NCI-H1105 (cell line): ENCODE measurements at places on chromosomes 13 and 19.

DNA sequence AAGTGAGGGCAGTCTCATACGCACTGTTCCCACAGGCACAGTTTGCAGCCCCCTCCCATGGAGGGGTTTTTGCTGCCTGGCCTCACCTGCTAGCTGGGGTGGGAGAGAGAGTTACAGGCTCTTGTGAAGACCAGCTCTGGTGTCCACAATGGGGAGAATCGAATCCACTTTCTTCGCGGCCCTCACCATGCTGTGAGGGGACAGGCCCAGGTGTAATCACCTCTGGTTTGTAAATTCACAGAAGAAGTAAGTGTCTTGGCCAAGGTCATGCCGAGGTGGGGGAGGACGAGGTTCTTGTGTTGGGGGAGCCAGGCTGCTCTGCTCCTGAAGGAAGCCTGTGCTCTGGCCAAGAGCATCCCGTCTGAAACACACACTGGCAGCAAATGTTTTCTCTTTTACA is 39.5 kb downstream of the TEX29 start:
- no peak for DNase-seq

GRCh38 chr13:71967990-71968389 is 101.0 kb upstream of the DACH1 start:
- DNase-seq, result no peak

DNA sequence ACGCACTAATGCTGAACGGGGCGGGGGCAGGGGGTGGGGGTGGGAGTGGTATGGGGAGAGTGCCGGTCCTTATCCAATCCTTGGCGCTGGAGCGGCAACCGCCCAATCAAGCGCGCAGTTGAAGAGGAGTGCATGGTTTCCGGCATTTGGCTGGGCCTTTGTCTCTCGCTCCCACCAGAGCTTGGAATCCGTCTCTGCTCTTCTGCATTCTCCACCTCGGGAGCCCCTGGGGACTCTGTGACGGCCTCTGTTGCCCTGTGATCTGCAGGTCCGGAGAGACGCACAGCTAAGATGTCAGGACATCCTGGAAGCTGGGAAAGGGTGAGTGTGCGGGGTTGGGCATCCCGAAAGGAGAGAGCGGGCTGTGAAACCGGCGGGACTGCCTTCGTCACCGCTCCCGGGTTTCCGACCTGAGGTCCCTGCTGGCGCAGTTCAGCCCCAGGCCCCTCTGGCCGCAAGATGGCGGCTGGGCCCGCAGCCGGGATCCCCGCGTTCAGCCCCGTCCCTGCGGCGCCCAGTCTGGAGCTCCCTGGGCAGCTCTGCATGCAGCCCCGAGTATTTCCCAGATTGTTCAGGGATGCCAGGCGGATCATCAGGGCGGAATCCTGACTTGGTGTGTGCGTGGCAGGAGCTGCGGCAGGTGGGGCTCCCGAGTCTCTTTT is 53.6 kb upstream of the ZNF254 start:
- peak; percentile 86 for DNase-seq

GRCh38 chr19:14102102-14102696 is 11.6 kb upstream of the SAMD1 start:
- DNase-seq, result no peak

DNA sequence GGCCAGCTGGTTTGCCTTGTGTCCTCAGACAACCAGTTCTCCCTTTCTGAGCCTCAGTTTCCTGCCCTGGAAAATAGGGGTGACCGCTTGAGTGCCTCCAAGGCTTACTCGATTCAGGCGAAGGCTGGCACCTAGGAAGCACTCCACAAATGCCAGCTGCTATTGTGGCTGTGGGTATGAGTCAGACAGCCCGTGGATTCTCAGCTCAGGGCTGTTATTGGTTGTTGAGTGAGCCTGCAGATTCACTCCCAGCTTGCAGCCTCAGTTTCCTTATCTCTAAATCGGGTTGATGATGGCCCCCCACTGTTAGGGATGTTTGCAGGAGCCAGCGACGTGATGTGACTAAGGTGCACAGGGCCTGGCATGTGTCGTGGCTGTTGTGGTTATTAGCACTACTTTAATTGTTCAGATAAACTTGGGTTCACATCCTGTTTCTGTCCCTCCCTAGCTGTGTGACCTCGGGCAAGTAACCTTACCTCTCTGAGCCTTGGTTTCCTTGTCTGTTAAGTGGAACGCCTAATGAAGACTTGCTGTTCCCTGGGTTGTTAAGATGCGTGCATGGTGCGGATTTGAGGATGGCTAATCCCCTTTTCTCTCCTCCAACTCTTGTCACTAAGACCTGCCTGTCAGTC is 2.4 kb downstream of the MARK4 start:
- DNase-seq, result no peak

GRCh38 chr13:106498158-106498557 is 37.3 kb downstream of the EFNB2 start:
- no peak for DNase-seq

DNA sequence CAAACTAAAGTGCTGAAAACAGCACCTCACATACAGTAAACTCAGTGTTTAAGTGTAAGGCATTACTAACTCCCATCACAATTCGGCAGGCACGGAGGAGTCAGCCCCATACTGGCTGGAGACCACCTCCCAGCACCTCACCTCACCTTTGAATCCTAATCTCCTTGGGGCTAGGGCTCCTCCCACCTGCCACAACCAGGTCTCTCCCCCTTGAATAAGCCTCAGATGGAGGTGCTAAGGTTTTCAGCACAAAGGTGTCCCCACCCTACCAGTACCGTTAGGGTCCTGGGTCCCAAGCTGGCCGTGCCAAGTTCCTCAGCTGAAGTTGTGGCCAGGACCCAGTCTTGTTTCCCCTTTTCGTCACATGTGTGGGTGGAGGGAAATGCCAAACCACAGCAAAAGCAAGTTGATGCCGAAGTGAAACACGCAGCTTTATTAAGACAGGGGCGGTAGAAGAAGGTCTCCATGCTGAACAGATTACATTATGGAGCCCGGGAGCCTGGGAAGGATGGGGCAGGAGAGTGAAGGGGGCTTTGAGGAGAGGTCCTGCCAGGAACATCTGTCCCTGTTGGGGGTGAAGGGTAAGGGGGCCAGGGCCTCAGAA is at the start of gene IGFLR1:
Gene IGFLR1 (minus strand): TSS at position 332 of the 604 bp plus-strand sequence. CDS start 1,272 bp downstream, outside the sequence.
- DNase-seq, result no peak

- DNase-seq, result no peak
Measured at GRCh38 chr13:112446347-112446861, 70.2 kb downstream of the SPACA7 start.

- DNase-seq, result no peak
Measured at GRCh38 chr19:33449799-33450198, 71.8 kb downstream of the PEPD start.

- DNase-seq, result no peak
Measured at GRCh38 chr13:43766725-43767124, 20.0 kb downstream of the ENOX1 start.

DNA sequence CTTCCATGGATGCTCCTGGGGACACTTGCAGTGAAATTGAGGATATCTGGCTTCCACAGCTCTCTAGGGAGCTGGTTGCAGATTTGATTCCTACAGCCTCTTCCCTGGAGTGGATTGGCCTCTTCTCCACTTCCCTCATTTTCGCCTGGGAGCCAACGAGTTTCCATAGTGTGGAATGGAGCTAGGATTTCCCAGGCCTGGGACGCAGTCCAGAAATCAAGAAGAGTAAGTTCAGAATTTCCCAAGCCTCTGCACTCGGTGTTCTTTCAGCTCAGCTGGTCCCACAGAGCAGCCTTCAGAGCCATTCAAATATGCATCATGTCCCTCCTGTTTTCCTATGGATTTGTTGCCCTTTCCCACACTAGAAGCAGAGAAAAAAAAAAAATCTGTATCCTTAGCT is 68.2 kb downstream of the RAP2A start:
- DNase-seq, result no peak

- DNase-seq, result no peak
Measured at GRCh38 chr19:55443824-55444480, 852 bp upstream of the SHISA7 start.

DNA sequence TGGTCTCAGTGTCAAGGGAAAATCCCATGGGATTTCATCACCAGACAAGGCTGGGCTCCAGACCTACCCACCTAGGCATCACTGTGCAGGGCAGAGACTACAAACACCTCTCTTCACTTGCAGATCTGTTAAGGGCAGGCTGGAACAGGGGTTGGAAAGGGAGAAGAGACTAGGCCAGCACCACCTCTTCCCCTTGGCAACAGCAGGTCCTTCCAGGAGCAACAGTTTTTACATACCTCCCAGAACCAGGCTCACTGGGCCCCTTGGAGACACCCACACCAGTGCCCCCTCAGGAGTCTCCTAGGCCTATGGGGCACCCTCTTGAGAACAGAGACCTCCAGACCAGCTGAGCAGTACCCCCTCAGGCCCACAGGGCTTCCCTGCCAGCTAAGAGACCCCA is 2.5 kb upstream of the UBE2M start:
- no peak for DNase-seq

DNA sequence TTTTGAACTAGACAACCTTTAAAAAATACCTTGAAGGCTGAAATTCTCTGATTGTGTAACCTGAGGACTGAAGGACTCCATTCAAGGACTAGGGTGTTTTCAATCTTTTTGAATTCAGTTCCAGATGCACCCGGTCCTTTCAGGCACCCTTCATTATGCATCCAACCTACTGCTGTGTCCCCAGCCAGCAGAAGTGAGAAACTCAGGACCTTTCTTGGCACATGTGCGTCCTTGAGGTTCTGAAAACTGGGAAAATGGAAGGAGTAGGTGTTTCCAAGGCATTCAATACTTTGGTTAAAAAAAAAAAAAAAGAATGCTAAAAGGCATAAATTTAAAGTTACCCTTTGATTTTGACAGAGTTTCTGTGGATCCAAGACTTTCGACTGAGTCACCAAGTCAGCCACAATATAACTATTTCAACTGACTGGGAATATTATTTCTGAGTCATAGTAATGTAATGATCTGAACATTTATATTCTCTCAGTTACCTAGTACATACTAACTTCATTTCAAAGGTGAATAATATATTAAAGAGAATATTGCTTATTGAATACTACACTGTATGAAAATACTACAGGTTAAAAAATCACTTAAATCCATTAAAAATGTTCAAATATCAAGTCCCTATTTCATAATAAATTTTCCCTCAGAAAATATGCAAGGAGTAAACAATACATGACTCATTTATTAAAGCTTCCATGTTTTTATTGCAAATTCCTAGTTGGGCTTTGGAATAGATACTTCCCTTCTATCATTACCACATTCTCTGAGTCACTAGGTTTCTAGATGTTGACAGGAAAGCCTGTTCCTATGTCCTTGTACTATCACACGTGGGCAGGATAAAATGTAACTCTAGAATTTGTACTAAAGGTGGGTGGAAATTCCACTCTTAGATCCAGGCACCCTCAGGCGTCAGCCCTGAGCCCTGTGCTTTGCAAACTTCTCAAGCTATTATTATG is 2.4 kb upstream of the ITGBL1 start:
- DNase-seq, result no peak

DNA sequence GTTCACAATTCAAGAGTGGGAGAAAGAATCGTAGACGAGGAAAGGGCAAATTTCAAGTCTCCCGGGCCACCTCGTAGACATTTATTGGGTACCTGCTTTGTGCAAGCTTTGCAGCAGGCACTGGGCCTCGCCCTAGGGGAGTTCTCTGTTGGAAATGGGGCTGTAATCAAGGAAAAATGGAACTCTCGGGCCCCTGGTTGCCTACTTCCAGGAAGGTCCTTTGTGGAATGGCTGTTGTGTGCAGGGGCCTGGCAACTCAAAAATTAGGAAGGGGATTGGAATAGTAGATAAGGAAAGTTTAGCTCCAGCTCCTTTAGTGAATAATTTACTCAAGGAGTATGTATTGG is 612 bp downstream of the ZNF526 start:
- no peak for DNase-seq

- DNase-seq, result no peak
Measured at GRCh38 chr13:94495806-94496205, 16.3 kb upstream of the DCT start.

- no peak for DNase-seq
Measured at GRCh38 chr13:97120976-97121375, 101.2 kb upstream of the MBNL2 start.

- DNase-seq, result no peak
Measured at GRCh38 chr13:99000137-99000536, 22.3 kb upstream of the DOCK9 start.

DNA sequence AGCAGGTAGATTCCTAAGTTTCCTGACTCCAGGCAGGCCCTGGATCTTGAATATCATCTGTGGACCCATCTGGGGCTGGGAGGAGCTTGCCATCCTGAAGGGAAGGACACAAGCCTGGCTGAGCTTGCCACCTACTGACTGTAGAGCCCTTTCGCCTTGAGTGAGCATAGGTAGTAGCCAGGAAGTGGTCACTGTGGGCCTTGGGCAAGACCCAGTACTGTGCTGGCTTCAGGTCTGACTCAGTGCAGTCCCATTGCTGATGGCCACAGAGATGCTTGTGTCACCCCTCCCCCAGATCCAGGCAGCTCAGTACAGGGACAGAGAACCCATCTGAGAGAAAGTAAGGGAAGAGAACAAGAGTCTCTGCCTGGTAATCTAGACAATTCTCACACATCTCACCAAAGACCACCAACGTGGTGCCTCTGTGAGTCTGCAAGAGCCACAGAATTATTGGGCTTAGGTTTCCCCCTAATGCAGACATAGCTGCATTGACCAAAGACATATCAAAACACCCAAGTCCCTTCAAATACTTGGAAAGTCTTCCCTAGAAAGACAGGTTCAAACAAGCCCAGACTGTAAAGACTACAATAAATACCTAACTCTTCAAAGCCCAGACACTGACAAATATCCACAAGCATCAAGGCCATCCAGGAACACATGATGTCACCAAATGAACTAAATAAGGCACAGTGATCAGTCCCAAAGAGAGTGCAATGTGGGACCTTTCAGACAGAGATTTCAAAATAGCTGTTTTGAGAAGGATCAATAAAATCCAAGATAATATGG is 108.2 kb upstream of the WASF3 start:
- no peak for DNase-seq

DNA sequence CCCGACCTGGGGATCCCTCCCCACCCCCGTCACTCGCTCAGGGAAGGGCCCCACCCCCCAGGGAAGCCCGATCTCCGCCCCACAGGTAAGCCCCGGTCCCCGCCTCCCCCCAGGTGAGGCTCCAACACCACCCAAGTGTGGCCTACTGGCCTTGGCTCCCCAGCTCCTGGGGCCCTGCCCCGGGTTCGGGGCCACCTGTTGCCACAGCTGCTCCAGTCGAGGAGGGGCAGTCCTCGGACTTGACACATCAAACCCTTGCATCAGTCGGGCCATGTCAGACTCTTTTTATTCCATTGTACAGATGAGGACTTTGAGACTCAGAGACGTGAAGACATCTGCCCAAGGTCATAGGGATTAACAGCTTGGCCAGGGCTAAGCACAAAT is 512 bp downstream of the CC2D1A start:
- no peak for DNase-seq

GRCh38 chr19:38809592-38810252 is 3.0 kb downstream of the LGALS4 start:
- DNase-seq, result no peak
